ENCODE measurements at places on chromosomes 12 and 14.
A peak's percentile ranks its signal among the peaks of the same experiment; 100 is the strongest.

- DNase-seq, result no peak
Measured at GRCh38 chr12:116642683-116643082, 83.5 kb downstream of the MAP1LC3B2 start.

DNA sequence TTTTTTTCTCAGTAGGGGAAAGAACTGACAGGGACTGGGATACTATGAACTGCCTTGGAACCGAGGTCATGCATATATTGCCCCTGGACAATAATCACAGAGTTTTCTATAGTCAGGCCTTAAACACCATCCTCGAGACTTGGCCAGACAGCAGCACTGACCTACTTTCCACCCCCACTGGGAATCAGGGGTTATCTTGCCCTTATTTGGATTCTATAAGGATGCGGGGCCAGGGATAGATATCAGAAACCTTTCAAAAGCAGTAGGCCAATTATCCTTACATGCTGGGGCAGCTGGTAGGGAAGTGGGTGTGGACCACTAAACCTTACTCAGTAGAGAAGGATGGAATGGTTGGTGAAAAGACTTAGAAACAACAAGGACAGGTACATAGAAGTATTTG, 2.0 kb downstream of the ZNF219 start:
- DNase-seq, result no peak

DNA sequence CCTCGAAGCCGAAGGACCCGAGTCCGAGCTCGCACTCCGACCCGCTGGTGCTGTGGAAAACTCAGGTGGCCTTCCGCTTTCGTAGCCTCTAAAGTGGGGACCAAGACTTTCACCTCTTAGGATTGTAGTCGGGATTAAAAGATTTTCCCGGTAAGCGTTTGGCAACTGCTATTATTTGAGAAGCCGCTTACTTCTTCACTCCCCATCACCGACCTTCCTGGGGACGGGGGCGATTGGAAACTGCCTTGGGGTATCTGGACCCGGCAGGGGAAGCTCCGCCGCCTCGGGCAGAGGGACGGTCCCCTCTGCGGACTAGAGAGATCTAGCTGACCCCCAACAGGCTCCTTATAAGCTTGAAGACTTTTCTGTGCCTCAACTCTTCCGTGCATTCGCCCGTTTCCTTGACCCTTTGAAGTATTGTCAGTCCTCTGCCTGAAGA, 659 bp downstream of the TRAFD1 start:
- no peak for DNase-seq

DNA sequence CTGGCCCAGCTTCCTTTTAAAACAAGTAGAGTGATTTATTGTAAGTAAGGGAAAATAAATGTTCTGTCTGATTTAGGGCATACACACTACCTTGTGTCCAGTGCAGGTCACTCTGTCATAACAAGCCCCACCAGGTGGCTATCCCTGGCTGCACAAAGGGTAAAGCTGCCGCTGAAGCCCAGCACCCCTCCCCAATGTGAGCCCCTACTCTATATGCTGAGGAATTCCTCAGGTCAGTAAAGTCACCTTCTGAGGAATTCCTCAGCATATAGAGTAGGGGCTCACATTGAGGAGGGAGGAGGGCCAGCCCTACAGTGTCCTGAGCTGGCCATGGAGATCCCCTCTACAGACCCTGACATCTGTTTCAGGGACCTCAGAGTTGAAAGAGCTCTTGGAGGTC, 67.2 kb downstream of the TBC1D30 start:
- DNase-seq, result no peak

GRCh38 chr12:93483151-93483807, 16.0 kb downstream of the MRPL42 start:
- no peak for DNase-seq

GRCh38 chr12:86777325-86777724, 521.1 kb upstream of the MGAT4C start:
- DNase-seq, result no peak

GRCh38 chr14:94971750-94972149, 185.6 kb downstream of the DICER1 start:
- DNase-seq, result no peak

GRCh38 chr12:120012067-120012621, 23.1 kb downstream of the BICDL1 start:
- DNase-seq, result peak; percentile 77

- DNase-seq, result no peak
Measured at GRCh38 chr12:27048822-27049752, 26.7 kb downstream of the MED21 start.

DNA sequence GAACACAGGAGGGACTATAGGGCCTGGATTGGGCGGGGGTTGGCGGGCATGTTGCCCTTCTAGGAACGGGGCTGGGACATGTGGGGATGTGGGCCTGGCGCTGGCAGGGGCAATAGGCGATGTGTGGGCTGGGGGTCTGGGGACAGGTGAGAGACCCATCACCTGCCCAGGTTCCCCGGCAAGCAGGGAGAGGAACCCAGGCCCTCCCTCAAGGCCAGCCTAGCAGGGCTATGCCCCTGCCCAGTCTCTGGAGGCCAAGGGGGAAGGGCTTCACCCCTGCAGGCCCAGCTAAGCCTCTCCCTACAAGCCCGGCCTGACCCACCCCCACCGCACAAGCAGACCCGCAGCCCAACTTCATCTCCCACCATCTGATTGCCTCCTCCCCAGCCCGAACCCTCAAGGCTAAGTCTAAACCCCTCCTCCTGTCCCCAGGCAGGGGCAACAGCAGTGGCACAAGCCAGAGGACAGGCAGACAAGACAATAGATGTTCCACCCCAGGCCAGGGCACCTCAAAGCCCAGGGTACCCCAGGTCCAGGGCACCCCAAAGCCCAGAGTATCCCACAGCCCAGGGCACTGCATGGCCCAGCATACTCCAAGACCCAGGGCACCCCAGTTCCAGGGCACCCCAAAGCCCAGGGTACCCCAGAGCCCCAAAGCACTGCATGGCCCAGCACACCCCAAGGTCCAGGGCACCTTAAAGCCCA, 6.5 kb downstream of the JAG2 start:
- DNase-seq, result no peak

- DNase-seq, result no peak
Measured at GRCh38 chr12:105805730-105806399, 332.9 kb downstream of the NUAK1 start.

DNA sequence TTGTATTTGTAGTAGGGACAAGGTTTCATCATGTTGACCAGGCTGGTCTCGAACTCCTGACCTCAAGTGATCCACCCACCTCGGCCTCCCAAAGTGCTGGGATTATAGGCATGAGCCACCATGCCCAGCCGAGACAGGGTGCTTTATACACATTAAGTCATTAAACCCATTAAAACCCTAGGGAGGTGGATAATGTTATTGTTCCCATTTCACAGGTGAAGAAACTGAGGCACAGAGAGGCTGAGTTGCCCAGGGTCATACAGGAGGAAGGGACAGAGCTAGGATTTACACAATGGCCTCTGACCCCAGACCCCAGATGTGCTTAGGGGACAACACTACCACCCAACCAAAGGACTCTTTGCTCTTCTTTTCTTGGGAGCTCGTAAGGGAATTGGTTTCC, 51.0 kb upstream of the RIN3 start:
- no peak for DNase-seq

- no peak for DNase-seq
Measured at GRCh38 chr14:79144896-79145295, 974.7 kb downstream of the NRXN3 start.

DNA sequence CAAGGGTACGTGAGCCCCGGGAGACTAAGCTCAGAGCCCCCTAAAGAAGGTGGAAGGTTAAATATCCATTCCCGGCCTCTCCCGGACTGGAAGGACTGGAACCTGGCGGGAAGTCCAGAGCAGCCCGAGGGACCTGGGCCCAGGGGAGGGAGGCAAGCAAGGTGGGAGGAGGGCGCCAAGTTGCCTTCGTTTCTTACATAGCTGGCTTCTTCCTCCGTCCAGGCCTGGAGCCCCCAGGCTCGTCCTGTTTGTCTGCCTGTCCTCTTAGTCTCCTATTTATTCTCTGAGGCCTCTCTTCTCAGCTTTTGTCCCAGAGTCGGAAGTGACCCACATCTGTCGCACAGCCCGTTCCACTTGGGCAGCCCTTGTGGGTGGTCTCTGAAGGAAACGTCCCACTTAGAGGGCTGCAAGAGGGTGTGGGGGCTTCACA, 745 bp downstream of the PCK2 start:
- DNase-seq, result no peak

GRCh38 chr14:64147126-64147790, 146.9 kb downstream of the ESR2 start:
- DNase-seq, result no peak

DNA sequence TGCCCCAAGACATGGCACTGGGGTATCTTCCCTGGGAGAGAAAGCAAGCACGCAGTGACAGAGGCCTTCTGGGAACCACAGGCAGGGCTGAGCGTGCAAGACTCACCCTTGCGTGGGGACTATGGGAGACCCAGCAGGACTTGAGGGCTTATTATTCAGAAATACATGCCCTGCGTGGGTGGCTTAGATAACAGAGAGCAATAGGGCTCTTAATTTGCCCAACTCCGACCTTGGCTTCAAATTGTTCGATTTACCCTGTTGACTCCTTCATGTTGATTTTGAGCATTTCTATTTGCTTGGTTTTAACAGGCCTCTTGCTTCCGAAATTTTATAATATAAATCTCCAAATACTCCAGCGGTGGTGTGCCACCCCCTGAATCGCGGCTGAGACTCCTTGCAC, 5.1 kb upstream of the SERPINA1 start:
- DNase-seq, result no peak

GRCh38 chr14:79652513-79653307, 558.6 kb downstream of the DIO2 start:
- DNase-seq, result no peak

DNA sequence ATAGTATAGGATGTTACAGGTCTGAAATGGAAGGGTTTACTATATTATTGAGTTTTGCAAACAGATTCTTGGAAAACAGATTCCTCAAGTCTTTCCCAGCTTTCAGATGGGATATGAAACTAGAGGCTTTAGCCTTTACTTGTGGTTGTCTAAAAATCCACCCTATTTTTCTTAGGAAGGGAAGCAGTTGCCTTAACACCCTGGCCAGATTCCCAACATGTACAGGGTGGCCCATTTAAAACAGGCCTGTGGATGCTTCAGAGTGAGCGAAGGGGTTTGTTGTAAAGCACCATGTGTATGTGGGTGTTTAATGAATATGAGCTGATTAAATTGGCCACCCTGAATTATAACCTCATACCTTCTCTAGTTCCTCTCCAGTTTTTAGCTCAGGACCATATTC, 415.9 kb downstream of the ZFP36L1 start:
- DNase-seq, result no peak

DNA sequence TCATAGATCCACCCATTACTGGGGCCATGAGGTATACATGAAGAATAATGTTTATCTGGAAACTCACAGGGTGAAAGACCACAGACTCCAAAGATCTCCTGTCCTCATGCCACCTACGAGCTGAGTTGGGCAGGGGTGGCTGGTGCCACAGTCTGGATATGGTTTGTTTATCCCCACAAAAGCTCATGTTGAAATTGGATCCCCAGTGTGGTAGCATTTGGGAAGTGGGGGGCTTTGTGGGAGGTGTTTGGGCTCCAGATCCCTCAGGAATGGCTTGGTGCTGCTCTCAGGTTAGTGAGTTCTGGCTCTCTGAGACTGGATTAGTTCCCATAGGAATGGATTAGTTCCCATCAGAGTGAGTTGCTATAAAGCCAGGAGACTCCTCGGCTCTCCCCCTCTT, 192.3 kb upstream of the FSCB start:
- DNase-seq, result no peak

GRCh38 chr14:50839691-50840090, 8.7 kb upstream of the NIN start:
- no peak for DNase-seq

DNA sequence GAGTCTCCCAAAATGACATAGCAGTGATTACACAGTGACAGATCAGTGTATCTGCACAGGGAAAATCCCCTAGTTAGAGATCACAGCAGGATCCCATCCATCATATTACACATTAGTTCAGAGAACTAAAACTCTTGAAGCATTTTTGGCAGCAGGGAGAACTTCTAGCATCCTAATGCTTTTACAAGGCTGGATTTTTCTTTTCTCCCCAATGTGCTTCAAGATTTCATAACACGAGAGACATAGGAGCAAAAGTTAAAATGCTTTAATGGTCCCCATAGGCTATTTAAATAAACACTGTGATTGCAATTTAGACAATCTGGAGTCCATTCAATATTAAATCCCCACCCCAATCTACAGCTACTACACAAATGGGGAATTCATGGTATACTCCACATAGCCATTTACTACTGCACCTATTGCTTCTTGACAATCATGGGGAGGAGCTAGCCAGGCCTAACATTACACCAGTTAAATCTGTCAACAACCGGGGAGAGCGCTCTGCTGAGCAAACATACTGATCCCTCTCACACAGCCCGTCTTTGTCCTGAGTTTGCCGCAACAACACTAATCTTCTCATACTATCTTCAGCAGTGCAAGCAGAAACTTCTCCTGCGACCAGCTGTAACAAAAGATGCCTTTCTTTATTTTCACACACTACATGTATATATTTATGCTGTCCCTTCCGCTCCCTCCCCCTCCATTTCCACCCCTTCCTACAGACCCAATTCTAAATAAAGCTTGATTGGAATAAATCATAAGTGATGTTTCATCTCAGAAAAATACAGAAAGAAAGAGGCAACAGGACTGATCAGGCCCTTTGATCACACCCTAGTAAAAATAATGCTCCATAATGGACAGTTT, 120.3 kb upstream of the SOX5 start:
- no peak for DNase-seq

- DNase-seq, result no peak
Measured at GRCh38 chr12:118189741-118190191, 53.8 kb downstream of the PEBP1 start.

GRCh38 chr14:88955455-88955854, 131.0 kb downstream of the TTC8 start:
- DNase-seq, result no peak

DNA sequence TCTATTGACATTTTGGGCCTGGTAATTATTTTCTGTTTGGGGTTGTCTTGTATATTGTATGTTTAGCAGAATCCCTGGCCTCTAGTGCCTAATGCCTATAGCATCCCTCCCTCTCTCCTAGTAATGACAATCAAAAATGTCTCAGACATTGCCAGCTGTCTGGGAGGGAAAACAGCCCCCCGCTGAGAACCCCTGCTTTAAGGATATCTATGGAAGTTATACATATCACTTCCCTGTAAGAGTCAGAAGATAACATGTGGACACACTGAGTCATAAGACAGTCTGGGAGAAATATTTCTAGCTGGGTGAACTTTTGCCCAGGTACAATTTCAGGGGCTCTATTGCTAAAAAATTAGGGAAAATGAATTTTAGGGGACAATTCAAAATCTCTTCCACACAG, 255.0 kb downstream of the PAWR start:
- DNase-seq, result no peak

DNA sequence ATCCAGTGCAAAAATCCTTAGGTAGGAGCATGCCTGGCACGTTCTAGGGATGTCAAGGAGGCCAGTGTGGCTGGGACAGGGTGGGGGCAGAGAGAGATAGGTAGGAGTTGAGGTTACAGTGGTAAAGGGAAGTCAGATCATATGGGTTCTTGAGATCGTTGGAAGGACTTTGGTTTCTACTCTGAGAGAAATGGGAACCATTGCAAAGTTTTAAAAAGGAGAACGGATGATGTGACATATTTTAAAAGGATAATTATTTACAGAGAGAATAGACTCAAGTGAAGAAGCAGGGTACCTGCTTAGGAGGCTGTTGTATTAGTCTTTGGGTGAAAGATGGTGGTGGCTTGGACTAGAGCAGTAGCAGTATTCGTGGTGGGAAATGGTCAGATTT, 47.6 kb upstream of the ATP2B1 start:
- DNase-seq, result no peak

Measured in stimulated activated naive CD4-positive, alpha-beta T cell treated with Interleukin-2 at 50 U/mL for 16 hours (primary cell).